Activated CD4-positive, alpha-beta T cell treated with anti-CD3 and anti-CD28 coated beads, Interleukin-10, Interleukin-2, amounts not matched to agents 100 ng/mL and 50 ng/mL, durations not matched to agents 16 hours and 8 hours (primary cell): ENCODE measurements at places on chromosomes 1 and 21.

DNA sequence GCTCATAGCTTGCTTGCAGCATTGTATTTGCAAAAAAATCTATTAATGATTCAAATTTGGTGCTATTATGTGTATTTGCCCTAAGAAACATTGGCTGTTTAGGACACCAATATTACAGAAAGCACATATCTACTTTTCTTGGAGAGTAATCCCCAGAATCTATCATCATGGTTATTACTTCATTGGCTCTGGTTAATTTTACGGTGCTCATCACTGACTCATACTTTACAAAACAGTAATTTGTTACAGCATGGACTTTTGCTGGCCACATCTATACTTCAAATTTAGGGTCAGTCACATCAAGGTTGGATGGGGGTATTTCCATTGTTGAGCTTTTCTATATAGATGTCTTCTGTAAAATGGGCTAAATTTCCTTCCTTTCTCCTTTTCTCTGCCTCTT, 45.7 kb downstream of the SH3GLB1 start:
- no peak for DNase-seq

DNA sequence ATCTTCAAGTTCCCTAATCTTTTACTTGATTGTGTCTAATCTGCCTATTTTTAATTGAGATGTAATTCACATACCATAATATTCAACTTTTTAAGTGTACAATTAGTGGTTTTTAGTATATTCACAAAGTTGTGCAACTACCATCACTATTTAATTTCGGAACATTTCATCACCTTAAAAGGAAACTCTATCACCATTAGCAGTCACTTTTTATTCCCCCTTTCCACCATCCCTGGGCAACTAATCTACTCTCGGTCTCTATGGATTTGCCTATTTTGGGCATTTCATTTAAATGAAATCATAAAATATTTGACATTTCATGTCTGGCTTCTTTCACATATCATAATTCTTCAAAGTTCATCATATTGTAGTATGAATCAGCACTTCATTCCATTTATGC, 30.6 kb upstream of the HYI start:
- no peak for DNase-seq

- DNase-seq, result no peak
Measured at GRCh38 chr1:45669859-45670655, 16.3 kb downstream of the GPBP1L1 start.

DNA sequence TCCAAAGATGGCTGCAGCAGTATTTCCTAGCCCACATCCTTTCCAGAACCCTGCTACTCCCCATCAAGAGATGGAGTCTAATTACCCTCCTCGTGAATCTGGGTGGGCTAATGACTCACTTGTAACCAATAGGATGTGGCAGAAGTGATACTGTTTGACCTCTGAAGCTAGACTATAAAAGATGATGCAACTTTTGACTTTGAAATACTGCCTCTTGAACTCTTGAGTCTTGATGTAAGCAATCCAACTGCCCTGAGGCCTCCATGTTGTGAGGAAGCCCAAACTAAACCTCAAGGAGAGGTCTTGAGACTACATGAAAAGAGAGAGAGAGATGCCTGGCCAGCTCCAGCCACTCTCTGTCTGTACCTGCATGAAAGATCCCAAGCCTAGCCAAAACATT, 29.5 kb downstream of the LMO4 start:
- DNase-seq, result no peak

DNA sequence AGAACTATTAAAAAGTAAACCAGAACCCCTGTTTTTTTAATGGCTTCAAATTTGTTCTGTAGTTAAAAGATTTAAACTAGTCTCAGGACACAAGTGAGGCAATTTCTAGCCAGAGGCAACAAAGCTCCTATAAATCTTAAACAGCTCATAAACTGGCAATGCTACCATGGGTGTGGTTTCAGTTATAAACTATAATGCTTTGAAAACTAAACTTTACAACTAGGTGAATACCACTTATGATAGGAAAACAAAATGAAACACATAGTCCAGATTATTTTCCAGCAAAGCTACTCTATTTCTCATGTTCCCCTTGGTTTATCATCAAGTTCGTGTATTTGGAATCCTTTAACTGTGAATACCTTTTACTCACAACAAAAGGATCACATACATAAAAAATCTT, 282.5 kb downstream of the VAV3 start:
- no peak for DNase-seq
